ENCODE measurements at places on chromosomes 6 and 20. TPM values are rescaled to one million over a fixed set of nuclear protein-coding genes. Genes with fewer than 3 reads are reported as not detected.

The LIN28B gene
- not detected for total RNA-seq

The SLC26A8 gene
- 0.35 TPM for total RNA-seq

The SLPI gene
- 16.5 TPM for total RNA-seq

The OPN5 gene
- not detected for total RNA-seq

The TMEM217 gene
- 0.51 TPM for total RNA-seq

The ME1 gene
- 31.7 TPM for total RNA-seq
